ENCODE measurements at places on chromosomes 2 and 18.
A peak's percentile ranks its signal among the peaks of the same experiment; 100 is the strongest.

GRCh38 chr2:230042195-230042594, 26.5 kb downstream of the SLC16A14 start:
- no peak overlapping the region for H3K4me3 ChIP-seq
- no peaks in the 10 kb centered on the region for H3K36me3 ChIP-seq
- H3K27ac ChIP-seq = no peak overlapping the region

- no peaks in the 10 kb centered on the region for H3K36me3 ChIP-seq
- no peaks in the 10 kb centered on the region for H3K27me3 ChIP-seq
- H3K4me3 ChIP-seq = no peak overlapping the region
- H3K4me1 ChIP-seq = no peaks in the 10 kb centered on the region
- H3K27ac ChIP-seq = no peak overlapping the region
Measured at GRCh38 chr2:3488061-3488531, 31.2 kb downstream of the ADI1 start.

GRCh38 chr2:218873359-218874194, 7.1 kb upstream of the WNT10A start:
- H3K4me3 ChIP-seq = peak overlapping the region; percentile 30
- H3K27me3 ChIP-seq = peaks cover 100% of the 10 kb centered on the region
- no peak overlapping the region for H3K27ac ChIP-seq

DNA sequence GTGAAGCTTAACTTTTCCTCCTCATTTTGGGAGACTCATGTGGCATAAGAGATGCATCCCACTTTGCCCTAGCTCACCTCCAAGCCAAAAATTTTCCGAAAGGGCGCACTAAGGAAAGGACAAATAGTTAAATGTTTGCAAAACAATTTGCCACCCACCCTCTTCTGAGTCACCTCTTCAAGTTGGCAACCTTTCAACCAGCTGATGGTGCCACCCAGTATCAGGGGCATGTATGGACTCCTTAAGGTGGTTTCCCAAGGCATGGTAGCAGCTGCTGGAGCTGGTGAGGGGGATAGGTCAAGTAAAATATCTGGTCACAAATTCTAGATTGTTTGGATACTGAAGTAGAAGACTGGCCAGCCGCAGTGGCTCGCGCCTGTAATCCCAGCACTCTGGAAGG, 17.2 kb upstream of the ITGAV start:
- no peaks in the 10 kb centered on the region for H3K36me3 ChIP-seq
- H3K4me3 ChIP-seq = no peak overlapping the region
- no peak overlapping the region for H3K27ac ChIP-seq

All from neural progenitor cell (in vitro differentiated cells).